ENCODE measurements at places on chromosomes 5 and 9.

- no peak for DNase-seq
These were observed 1922.1 kb upstream of the WWC1 start for GRCh38 chr5:166369346-166369745.

GRCh38 chr9:134367791-134368490 lies 41.7 kb downstream of the RXRA start:
- no peak for DNase-seq

- no peak for DNase-seq
These were observed 392.0 kb downstream of the EFNA5 start for GRCh38 chr5:107278774-107279173.

DNA sequence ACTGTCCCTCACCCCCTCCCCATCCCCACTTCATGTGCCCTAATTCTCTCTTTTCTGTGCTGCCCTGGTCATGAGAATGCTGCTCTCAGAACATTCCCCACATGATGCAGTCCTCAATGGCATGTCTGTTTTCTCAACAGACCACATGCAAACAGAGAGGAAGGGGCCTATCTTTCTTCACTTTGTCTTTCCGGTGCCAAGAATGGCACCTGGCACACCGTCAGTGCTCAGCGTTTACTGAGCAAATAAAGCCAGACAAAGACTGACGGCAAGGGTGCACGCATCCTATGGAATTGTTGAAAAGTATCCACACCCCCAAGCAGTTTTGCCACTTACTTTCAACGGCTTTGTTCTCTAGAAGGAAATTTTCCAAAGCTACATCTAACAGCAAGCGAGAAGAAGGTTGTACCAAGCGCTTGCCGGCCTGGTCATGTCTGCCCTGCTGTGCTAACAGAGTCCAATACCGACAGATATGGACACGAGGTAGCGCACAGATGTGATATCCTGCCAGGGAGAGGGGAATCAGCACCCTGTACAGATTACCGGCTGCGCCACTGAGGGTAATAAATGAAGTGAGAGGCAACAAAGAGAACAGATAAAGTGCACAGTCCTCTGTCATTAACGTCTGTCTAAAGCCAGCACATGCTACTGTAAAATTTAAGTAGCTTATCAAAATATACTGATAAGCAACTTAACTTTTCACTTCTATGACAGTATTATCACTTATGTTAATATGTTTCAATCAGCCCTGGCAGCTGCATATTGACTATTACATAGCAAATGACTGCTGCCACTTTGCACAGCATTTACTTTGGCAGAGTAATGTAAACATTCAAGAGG lies 251.7 kb downstream of the DENND1A start:
- no peak for DNase-seq

GRCh38 chr5:5783021-5783420 lies 360.5 kb downstream of the ICE1 start:
- DNase-seq = no peak
